Muscle of arm (tissue), 14 donors: ENCODE measurements at places on chromosomes 2 and 18. TPM values are rescaled to one million over a fixed set of nuclear protein-coding genes. Genes with fewer than 3 reads are reported as not detected.

SLC9A4 gene
- not detected for polyA plus RNA-seq

ARHGAP25 gene
- not detected for polyA plus RNA-seq

REEP1 gene
- polyA plus RNA-seq, result 64.1 TPM

GREB1 gene
- 10.3 TPM for polyA plus RNA-seq

FLACC1 gene
- polyA plus RNA-seq, result 1.6 TPM

SYT4 gene
- polyA plus RNA-seq, result not detected

SMPD4 gene
- 37.7 TPM for polyA plus RNA-seq

TDRD15 gene
- polyA plus RNA-seq, result not detected

PTPRN gene
- polyA plus RNA-seq, result not detected

GPR45 gene
- not detected for polyA plus RNA-seq

EML6 gene
- polyA plus RNA-seq, result 42.1 TPM

KIF1A gene
- 4.2 TPM for polyA plus RNA-seq

CHN1 gene
- polyA plus RNA-seq, result 15.7 TPM

RNF181 gene
- polyA plus RNA-seq, result 60.8 TPM

CPO gene
- polyA plus RNA-seq, result 0.31 TPM

PKP4 gene
- polyA plus RNA-seq, result not detected

IL36RN gene
- polyA plus RNA-seq, result not detected

CENPA gene
- polyA plus RNA-seq, result 10.1 TPM

CRYGC gene
- not detected for polyA plus RNA-seq

SUCLG1 gene
- 66.0 TPM for polyA plus RNA-seq

TMEM178A gene
- polyA plus RNA-seq, result 12.1 TPM

HNMT gene
- polyA plus RNA-seq, result 34.2 TPM

LINC00305 gene
- not detected for polyA plus RNA-seq
